ENCODE measurements at places on chromosomes 3 and 15.

- no peak for DNase-seq
These were observed 49.5 kb downstream of the MCF2L2 start for GRCh38 chr3:183378951-183379350.

GRCh38 chr3:188950832-188951489 lies 220.8 kb upstream of the TPRG1 start:
- no peak for DNase-seq

DNA sequence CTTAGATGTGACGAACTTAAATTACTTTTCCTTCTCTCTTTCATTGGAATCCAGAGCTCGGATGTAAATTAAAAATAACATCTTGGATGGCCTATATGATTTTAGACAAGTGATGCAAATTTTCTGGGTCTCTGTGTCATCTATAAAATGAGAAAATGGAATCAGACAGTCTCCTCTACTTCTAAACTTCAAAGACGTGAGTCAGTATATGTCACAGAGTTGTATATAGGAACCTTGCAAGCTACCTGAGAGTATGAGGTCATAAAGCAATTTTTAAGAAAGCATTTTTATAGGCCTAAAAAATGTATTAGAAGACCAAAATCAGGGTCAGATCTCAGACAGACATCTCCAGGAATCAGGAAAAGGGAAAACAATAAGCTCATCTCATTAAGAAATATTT lies 128.3 kb downstream of the TBL1XR1 start:
- no peak for DNase-seq

DNA sequence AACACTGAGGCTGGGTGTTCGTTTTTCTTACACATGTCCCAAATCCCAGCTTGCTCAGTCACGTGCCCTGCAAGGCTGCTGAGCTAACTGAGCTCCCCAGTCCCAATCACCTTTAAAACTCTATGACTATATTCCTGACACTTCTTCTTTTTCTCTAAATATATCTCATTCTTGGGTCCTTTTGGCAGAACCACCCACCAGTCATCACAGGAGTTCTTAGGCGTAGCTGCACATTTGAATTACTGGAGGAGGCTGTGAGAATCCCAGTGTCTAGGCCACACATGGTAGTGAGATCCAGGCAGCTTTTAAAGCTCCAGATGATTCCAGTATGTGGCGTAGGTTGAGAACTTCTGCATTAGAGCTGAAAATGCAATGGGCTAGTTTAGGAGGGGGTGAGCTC lies 66.3 kb downstream of the ST8SIA2 start:
- DNase-seq, result no peak

DNA sequence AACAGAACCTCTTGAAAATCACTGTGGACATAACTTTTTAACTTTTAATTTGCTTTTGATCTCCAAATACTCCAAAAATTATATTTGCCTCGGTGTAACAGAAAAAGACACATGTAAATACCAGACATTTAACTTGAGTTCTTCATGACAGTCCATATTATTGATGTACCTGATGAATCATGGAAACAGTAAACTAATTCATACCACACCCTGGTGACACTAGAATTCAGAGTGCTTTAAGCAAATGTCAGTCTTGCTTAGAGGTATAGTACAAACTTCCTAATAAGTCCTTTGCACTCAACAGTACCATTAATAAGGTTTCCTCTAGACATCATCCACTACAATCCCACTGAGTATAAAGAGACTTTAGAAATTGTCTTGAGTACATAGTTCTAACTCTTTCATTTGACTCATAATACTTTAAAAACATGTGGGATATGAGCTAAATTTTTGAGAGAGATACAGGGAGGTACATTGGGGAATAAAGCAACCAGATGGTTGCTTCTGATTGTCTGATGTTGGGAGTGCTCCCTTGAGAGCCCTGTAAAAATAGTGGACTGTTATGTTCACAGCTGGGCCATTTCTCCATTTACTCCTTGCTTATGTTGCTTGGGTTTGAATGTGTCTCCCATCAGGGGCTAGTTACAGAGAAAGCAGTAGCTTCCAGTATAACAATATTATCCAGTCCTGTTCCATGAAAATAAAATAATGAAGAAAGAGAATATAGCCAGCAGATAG lies 175.7 kb downstream of the ALCAM start:
- DNase-seq, result no peak

DNA sequence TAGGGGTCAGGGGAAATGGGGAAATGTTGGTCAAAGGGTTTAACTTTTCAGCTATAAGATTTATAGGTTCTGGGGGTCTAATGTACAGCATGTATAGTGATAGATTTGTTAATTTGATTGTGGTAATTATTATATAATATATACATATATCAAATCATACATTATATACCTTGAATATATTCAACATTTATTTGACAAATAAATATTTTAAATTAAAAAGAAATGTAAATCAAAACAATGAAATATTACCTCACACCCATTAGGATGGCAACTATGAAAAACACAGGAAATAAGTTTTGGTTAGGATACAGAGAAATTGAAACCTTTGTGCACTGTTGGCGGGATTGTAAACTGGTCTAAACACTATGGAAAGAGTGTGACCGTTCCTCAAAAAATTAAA lies 85.0 kb upstream of the SLCO2A1 start:
- DNase-seq, result no peak

DNA sequence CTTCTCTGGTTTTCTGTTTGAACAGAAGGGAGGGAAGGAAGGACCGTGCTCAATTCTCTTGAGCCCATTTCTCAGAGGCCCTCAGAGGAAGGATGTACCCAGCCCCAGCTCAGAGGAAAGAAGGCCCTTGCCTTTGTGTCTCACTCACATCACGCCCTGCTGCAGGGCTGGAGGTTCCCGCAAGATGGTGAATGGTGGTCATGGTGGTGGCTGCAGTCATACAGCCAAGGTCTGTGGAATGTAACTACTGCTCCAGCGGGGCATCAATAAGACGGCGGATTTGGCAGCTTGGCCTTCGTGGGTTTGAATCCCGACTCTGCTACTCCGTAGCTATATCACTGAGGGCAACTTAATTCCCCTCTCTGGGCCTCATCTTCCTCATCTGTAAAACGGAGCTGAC lies 62.9 kb downstream of the SLC6A1 start:
- DNase-seq, result no peak

DNA sequence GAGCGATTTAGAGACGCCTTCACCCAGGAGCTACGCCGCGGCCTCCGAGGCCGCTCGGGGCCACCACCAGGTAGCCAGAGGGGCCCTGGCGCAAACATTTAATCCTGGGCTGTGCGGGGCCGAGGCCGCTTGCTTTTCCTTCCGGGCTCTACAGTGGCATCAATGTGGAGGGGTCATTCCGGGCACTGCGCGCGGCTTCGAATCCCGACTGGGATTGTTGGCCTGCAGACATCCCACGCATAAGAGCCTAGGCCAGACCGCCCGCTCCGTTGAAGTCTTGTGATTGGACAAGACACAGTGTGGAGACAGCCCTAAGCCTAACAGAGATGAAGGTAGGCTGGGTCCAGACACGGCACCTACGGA lies 568 bp upstream of the NCBP2 start:
- no peak for DNase-seq

- DNase-seq, result no peak
These were observed 385.9 kb downstream of the RAP2B start for GRCh38 chr3:153547970-153548369.

DNA sequence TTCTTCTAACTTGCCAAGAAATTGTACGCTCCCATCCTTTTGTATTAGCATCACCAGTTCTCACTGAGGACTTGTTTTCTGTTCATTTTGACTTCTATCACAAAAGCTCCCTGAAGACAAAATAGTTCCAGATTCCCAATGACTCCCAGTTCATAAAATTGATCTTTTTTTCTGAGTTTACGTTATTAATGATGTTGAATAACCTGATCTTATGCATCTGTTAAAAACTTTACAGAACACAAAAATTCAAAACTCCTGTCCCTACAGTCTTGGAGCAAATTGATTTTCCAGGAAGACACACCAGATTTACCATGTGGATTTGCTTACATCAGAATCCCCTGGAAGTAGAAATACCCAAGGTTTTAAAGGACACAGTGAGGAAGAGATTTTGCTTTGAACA lies 8.3 kb upstream of the KCNMB2 start:
- no peak for DNase-seq

DNA sequence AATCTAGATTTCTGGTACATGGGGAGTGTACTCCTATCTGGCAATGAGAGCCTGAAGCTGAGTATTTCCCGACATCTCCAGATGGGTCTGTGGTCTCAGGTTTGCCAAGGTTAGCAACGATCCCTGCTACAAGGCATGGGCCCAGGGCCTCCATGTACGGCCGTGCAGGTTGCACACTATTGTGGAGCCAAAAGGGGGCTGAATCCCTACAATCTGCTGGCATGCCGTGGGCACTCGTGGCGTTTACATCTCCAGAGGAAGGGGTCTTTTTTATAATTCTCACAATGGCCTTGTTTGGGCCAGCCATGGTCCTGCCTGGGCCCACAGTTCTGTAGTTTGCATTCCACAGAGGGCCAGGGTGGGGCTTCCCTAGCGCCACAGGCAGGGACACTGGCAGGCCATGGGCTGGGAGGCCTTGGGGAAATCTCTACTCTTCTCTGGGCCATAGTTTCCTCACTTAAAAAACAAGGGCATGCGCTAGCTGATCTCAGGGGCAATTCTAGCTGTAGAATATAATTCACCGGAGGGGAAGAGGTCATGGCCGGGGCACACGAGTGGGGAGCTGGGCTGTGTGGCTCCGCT lies 68.9 kb upstream of the TLE3 start:
- no peak for DNase-seq

- no peak for DNase-seq
These were observed 33.0 kb downstream of the SRP14 start for GRCh38 chr15:40006003-40006402.

GRCh38 chr3:154421083-154421482 lies 8.9 kb downstream of the GPR149 start:
- DNase-seq, result no peak

GRCh38 chr3:36319680-36320079 lies 60.6 kb upstream of the STAC start:
- no peak for DNase-seq

- DNase-seq, result no peak
These were observed 342.0 kb upstream of the CTDSPL start for GRCh38 chr3:37519661-37520060.

- no peak for DNase-seq
These were observed 148.9 kb upstream of the GBE1 start for GRCh38 chr3:81910244-81910852.

GRCh38 chr15:57220205-57220604 lies 156.1 kb upstream of the CGNL1 start:
- no peak for DNase-seq

DNA sequence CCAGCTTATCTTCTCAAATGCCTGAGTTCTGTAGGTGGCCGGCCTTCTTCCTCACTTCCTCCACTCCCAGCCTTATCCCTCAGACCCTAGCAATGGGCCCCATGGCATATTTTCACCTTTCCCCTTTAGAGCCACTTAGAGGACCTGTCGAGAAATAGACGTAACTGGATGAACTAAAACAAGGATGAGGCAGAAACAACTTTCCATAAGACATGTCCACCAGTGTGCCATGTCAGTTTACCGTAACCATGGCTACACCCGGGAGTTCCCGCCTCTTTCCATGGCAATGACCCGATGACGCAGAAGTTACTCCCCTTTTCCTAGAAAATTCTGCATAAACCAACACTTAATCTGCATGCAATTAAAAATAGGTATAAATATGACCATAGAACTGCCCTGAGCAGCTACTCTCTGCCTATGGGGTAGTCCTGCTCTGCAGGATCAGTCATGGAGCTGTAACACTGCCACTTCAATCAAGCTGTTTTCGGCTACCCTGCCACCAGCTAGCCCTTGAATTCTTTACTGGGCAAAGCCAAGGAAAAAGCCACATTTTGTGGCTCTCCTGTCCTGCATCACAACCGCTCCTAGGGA lies 55.1 kb upstream of the ZBTB38 start:
- no peak for DNase-seq

- no peak for DNase-seq
These were observed 22.3 kb downstream of the HACL1 start for GRCh38 chr3:15579051-15579450.

DNA sequence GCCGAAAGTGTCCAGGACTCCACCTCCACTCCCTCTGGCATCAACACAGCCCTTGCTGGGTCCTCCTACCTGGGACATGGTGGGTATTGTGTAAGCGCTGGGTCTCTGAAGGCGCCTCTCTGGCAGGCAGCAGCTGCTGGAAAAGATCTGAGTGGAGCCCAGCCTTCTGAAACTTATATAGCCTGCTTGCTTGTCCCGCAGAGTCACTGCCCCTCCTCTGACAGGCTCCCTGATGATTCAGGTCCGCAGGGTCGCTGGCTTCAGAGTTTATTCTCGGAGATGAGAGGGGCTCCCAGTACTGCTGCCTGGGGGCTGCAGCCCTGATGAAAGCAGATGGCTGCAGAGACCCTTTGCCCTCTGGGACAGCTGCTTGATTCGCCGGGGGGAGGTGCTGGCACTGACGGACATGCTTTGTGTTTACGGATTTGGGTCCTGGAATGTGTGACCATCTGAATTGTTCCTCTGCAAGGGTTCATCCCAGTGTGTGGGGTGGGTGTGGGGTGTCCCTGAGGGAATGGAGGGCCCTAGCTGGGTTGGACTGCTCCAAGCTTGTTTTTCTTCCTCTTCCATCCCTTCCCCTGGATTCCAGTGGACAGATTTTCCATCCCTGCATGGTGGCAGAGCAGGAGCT lies at the start of gene MUSTN1:
Gene MUSTN1, minus strand, starts transcription at position 149 of the 631 bp plus-strand sequence. Its CDS starts 71 bp downstream, at position 78.
- DNase-seq, result no peak

- DNase-seq, result no peak
These were observed 38.4 kb downstream of the RFX7 start for GRCh38 chr15:56205061-56205876.

DNA sequence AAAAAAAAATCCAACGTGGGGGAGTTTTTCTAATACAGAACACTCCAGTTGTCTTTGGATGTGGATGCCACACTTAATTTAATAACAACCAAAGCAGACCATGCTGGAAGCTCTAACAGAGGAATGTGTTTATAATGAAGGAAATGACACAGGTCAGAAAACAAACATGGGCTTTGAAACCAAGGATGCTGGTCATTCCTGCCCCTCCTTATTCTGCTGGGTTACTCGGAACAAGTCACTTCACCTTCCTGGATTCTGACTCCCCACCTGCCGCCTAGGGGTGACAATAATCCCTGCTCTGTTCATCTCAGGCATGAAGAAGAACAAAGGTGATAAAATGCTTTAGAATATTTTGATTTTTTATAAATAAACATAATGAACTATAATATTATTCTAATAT lies 240.9 kb upstream of the ADAMTS9 start:
- no peak for DNase-seq

GRCh38 chr15:70275461-70276138 lies 177.9 kb upstream of the TLE3 start:
- no peak for DNase-seq

DNA sequence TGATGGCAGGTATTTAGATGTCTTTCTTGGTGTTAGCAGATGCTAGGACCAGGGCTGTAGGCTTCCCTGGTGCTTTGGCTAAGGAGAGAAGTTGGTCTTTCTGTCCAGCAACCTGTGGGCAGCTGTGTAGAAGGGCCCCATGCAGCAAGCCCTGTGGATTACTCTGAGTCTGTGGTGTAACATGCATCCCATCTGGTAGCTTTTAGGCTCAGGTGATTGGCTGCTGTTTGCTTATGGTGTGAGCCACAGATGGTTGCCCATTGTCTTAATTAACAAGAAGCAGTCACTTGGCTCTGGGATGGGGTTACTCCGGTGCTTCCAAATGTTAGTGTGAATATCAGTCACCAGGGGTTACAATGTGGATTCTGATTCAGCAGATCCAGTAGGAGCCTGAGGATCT lies 368.6 kb upstream of the C2CD4B start:
- DNase-seq, result no peak

Measured in NCI-H2081 treated with DMSO at 0.1 percent for 48 hours (cell line).